Stimulated activated CD4-positive, alpha-beta T cell treated with anti-CD3 and anti-CD28 coated beads, TNF-alpha, amount 100 ng/mL, for 24 hours (primary cell): ENCODE measurements at places on chromosomes 2 and 18.

DNA sequence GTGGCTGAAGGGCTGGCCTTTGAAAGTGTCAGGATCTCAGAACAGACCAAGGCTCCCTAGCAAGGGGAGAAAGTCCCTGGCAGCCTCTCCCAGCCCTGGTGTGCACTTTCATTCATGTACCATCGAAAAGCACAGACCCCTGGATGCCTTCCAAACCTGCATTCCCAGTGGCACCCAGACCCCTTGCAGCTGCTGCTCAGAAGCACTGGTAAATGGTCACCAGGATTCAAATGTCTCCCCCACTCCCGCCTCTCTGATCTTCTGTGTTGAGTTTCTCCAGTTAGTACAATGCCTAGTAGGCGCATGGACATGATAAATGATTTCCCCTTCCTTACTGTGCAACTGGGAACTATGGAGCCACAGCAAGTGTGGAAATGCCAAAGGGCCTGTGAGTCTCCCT is 180.0 kb downstream of the GLI2 start:
- DNase-seq = no peak

- DNase-seq = no peak
These were observed 68.8 kb downstream of the MEP1B start for GRCh38 chr18:32258558-32259204.

- DNase-seq = no peak
These were observed 677 bp upstream of the COPS9 start for GRCh38 chr2:240136671-240137292.

GRCh38 chr18:22604986-22605421 is 187.3 kb upstream of the CTAGE1 start:
- DNase-seq = no peak

DNA sequence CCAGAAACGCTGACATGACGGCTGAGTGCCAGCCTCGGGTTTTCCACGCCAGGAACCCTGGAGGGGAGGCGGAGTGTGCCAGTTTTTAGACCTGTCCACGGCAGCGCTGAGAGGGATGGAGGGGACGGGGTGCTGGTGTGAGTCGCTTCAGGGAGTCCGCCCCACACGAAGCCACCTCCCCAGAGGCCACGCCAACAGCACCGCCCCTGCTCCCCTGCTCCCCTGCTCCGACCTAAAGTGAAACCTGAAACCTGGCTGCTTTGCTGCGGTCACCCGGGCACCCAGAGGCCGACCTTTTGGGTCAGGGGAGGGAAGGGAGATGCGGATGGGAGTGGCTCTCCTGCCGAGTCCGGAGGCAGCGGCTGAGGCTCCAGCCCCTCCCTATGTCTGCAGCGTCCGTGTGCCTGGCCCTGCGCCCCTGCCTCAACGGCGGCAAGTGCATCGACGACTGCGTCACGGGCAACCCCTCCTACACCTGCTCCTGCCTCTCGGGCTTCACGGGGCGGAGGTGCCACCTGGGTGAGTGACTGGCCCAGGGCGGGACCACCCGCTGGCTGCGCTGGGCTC is 38.1 kb downstream of the SNED1 start:
- no peak for DNase-seq

DNA sequence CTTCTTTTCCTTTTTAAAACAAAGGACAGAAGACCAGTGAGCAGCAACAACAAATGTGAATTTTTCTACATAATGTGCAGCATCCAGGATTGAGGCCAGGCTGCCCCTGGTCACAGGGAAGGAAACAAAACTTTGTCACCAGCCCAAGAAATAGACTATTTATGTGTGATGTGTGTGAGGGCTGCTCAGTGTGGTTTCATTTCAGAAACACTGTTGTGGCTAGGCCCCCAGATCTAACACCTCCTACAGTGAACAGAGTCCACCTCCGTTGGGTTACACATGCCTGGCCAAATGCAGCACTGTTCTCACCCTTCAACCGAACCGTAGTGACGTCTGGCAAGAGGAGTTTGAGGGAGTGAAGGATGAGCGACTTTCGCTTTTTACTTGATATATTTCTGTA is 146.3 kb upstream of the RIOK3 start:
- DNase-seq = no peak

DNA sequence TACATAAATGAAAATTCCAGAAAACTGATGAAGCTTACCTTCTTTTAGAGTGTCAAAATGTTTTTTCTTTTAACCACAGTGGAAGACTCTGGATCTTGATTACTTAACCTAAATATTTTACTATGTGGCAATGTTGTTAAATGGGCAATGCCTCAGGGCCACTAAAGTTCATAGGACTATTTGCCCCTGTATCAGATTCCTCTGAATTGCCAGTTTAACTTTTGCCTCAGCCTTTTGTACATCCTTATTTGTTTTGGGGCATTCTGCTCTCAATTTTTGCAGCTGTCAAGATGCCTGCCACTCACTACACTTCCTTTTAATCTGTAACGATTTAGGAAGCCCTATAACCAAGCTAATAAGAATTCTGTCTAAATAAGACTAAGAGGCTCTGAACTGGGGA is 31.7 kb upstream of the SERTAD2 start:
- DNase-seq = no peak

DNA sequence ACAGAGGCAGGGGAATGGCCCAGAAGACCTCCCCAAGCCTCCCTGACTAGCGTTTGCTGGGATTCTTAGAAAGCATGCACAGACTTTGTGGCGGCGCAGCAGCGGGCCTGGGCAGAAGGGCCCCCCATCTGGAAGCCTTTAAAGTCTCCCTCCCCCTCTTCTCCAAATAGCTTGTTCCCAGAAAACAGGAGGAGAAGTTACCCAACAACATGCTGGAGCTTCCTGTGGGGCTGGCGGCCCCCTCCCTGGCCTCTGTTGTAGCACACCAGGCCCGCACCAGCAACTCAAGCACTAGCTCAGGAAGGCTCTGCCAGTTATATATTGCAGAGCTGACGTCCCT is 334.8 kb downstream of the DYSF start:
- DNase-seq = no peak

DNA sequence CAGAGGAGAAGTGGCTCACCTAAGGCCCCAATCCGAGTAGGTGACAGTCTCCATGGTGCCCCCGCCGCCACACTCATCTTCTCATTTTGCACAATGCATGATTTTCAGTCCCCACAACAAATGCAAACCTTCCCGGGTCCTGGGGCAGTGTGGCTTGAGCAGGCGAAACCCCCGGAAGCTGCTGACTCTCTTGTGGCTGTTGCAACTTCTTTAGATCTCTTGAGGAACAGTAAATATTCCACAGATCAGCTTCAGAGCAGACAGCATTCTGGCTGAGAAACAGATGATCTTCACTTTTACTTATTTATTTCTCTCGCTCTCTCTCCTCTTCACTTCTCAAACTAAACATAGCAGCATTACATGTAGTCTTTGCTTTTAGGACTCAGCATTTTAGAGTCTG is 51.9 kb downstream of the ASAP2 start:
- no peak for DNase-seq

DNA sequence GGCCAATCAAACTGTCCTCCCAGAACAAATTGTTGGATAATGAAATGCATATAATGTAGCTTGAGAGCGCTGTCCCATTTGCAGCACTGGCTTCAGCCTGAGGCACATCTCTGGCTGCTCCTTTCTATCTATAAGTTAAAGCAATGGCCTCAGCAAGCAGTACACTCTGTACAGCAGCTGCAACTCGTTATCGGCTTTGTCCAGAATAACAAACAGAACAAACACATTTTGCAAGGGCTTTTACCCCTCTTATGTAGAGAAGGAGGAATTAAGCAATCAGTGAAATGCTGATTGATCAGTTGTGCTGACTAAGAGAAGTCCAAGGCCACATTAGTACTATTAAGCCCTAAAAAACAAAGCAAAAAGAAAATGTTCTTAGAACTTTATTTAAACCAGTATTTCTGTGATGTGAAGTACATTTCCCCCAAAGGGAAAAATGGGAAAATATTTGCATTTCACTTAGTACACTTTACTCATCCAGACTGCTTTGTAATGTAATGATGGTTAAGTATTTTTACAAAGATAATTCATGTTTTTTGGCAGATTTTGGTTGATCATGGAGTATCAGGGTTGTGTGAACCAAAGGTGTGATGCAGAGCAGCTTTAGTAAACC is 15.0 kb upstream of the CPS1 start:
- DNase-seq = no peak

- no peak for DNase-seq
These were observed 166.2 kb upstream of the DTNA start for GRCh38 chr18:34543945-34544344.

- no peak for DNase-seq
These were observed 489.8 kb upstream of the FANCL start for GRCh38 chr2:58730764-58731487.

DNA sequence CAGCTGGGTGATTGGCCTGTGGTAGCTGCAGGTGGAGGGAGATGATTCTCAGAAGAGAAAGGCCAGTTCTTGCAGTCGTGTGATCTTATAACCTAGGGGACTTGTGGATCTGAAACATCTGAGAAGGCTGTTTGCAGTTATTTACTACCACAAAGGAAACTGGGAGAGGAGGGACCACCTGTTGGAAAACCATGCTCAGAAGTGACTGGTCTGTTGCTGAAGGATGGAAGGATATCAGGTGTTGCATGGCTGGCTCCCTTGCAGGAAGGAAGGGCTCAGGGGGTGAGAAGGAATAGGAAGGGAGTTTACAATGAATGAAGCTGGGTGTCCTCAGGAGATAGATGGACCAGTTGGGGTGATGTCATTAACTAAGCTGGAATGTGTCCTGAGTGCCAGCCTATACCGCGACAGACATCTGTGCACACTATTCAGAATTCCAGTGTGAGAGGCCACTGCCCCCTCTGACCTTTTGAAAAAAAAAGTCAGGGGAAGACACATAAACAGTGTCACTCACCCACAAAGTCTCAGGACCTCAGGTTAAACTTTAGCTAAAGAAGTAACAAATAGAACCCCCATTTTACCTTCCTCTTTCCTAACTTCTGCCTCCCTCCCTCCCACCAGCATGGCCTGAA is 17.5 kb downstream of the IGFBP2 start:
- no peak for DNase-seq

GRCh38 chr2:102186791-102187495 is at the start of gene IL1RL2:
TSS of gene IL1RL2 (plus strand) at chr2:102187023. CDS start at chr2:102187868, 845 bp downstream.
- no peak for DNase-seq

- no peak for DNase-seq
These were observed 332 bp upstream of the PDCD1 start for GRCh38 chr2:241859017-241859435.

DNA sequence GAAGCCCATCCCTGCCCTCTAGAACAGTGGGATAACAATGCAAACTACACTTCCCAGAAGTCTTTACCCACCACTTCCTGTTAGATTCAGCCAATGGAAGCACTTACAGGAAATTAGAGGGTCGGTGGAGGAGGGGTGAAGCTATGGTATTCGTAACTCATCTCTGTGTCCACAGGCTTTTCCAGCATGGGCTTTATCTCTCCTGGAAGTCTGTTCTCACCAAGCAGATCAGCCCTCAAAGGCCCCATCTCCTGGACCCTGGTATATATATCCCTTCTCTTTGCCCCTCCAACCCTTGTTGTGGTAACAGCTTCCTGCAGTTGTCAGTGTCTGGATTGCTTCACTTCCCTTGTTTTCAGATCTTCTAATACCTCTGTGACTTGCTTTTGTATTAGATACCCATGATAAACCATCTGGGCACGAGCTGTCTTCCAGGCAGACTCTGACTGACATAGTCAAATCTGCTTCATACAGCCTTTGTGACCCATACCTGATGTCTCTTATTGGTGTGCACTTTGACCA is 475.0 kb upstream of the POU3F3 start:
- no peak for DNase-seq

DNA sequence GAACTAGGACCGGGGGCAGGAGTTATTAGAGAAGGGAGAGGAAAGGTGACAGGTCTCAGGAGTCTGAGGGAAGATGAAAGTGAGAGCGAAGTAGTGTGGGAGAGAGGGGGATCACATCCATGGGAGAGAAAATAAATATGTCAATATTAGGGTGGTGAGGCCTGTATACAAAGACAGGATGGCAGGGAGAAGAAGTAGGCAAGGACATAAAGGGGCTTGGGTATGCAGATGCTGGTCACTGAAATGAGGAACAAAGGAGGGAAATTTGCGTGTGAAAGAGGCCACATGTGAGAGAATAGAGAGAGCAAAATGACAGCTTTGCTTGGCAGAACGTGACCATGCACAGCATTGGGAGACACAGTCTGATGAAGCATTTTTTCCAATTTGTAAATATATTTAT is 13.6 kb downstream of the METAP1D start:
- DNase-seq = no peak
